ENCODE measurements at places on chromosomes 3 and 15.
A peak's percentile ranks its signal among the peaks of the same experiment; 100 is the strongest.

DNA sequence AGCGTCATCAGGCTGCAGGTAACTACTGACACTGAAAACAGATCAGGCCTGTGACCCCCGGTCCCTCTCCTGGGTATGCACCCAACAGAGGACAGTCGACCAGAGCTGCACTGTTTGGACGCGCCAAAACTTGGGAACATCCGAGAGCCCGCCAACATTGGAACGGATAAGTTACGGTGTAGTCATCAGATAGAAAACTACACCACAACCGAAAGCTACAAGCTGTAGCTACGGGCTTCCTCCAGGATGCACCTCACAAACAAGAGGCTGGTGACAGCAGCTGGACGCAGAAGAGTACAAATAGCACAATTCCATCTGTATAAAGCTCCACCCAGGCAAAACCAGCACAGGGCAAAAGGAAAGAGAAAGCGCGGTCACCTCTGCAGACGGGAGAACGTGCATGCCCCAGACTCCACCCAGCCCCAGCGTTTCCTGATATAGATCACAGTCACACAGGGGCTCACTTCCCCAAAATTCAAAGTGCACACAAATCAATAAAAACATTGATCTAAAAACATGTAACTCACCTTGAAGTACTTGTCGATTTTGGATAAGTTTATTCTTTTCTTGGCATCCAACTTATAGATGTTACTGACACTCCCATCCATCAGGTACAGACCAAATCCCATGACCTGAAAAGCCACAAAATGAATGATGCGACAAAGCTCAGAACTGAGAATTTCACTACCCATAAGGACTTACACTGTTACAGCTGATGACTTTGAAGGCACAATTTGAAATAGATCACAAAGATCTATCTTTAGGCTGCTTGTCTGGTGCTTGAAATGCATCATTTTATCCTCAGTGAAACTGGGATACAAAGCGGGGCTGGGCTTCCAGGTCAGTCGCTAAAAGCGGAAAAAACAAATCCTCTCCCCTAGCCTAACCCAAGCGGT lies 43.3 kb downstream of the CYFIP1 start:
- peak; percentile 81 for DNase-seq

DNA sequence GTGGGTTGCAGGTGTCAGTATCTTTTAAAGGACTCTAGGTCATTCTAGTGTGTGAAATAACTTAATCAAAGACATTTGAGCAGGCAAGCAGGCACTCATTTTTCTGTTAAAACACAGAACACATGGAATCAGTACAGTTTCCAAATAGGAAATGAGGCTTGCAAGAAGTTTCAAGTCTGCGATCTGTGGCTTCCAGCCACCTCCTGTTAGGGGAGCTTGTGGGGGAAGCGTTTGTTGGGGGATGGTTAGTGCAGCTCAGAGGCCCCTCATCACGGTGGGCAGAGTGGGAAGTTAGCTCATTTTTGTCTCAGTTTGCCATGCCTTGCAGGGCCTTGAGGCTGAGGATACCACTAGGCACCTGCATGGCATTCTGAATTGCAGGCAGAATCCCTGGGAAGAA lies 59.9 kb downstream of the SLC6A11 start:
- DNase-seq = no peak

- DNase-seq = no peak
These were observed 109.1 kb downstream of the MINAR1 start for GRCh38 chr15:79541196-79541595.

- no peak for DNase-seq
These were observed 53.0 kb upstream of the SNRPA1 start for GRCh38 chr15:101348015-101348414.

GRCh38 chr3:110598847-110599490 lies 472.6 kb upstream of the NECTIN3 start:
- no peak for DNase-seq

DNA sequence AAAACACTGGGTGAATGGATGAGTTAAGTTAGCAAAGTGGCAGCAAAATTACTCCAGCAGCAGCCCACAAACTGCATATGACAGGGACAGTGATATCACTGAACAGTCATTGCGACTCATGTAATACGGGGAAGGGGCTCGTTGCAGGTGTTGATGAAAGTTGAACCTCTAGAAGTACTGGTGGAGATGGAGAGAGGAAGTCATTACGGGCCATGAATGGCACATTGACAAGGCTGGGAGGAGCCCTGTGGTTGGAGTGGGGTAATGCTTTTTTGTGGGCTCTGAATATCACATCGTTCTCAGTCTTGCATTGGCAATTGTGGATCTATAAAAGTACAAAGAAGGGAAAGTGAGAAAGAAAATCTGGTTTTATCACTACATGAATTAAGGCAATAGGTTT lies 278.1 kb downstream of the ZPLD1 start:
- DNase-seq = no peak

DNA sequence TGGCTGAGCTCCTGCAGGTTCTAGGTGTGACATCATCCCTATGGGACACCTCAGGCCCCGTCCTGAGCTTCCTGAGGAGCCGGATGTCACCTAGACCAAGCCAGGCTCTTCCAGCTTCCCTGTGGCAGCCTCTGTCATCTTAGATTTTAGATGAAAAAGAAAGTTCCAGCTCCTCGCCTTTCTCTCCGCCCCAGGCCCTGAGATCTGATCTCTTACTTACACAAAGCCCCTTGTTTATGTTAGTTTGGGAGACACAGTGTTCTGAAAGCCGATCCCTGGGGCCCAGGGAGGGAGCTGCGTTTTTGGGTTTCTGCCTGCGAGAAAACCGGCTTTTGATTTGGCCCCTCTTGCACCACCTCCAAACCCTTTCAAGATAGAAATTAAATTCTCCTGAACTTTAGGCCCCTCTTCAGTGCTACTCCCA lies 40.2 kb upstream of the FAM107A start:
- DNase-seq = no peak

DNA sequence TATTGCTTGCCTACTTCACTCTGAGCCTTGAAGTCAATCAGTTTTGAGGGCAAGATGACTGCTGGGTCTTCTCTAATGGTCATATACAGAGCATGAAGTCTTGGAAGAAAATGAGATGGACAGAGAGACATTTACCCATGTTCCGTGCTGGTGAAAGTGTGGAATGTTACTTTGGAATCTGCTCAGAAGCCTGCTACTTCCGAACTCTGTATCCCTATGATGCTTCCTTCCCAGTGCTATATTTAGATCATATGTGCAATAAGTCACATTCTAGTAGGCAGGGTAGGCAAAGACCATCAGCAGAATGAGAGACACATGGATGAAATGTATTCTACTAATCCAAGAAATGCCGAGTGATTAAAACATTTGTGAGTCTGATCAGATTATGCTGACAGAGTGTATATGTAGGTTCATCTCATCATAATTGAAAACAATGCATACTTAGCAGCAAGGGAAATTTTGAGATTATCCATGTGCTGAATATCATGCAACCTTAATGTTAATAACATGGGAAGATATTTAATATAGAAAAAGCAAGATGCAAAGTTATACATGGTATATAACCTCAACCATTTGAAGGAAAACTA lies 60.5 kb downstream of the RAB7A start:
- no peak for DNase-seq

DNA sequence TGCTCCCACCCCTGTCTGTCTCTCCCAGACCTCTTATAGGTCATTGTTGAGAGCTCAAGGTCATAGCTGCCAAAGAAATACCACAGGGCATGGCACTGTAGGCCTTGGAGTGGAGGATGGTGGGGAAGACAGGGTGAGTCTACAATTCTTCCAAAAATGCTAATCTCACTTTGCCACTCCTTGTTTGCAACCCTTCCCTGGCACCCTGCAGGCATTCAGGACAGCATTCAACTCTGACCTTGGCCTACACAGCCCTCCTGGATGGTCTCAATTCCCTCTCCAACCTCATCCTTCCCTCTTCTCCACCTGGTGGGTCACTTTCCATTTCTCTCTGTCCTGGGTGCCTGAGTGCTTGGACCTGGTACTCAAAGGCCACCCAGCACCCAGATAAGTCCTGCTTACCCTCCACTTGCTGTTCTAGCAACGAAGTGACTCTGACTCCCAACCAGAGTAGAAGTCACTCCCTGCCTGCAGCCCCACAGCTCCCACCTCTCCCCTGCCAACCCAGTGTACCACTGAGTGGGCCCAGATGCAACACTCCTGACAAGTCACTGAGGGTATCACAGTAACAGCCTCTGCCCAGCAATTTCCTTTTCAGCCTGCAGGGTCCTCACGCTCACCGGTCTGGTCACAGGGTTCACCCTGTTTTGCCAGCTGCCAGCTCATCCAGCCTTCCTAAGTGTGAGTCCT lies 36.6 kb downstream of the AMOTL2 start:
- no peak for DNase-seq

DNA sequence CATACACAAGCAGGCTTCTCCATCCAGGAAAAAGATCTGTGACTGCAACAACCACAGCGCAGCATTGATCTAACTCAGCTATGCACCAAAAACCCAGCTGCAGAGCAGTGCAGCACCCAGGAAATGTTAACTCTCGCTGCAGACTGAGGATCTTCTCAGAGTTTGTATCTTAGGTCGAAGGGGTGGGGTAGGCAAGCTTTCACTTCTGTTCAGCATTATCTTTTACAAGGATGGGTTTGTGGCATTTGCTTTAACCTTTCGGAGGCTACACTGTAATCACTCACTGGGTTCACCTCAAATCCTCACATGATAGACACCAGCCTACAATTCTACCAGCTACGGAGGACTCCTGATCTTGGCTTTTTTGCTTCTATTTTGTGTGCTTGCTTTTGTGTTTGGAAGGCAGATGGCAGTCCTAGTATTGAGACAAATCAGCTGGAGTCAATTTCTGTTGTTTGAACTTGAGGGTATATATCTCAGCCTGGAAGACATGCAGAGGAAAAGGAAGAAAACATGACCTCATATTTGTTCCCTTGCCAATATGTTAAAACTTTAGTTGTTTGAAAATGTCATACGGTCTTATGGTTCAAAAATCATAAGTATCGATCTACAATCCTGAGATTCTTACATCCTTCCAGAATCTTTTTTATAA lies 25.2 kb downstream of the LRRK1 start:
- no peak for DNase-seq

DNA sequence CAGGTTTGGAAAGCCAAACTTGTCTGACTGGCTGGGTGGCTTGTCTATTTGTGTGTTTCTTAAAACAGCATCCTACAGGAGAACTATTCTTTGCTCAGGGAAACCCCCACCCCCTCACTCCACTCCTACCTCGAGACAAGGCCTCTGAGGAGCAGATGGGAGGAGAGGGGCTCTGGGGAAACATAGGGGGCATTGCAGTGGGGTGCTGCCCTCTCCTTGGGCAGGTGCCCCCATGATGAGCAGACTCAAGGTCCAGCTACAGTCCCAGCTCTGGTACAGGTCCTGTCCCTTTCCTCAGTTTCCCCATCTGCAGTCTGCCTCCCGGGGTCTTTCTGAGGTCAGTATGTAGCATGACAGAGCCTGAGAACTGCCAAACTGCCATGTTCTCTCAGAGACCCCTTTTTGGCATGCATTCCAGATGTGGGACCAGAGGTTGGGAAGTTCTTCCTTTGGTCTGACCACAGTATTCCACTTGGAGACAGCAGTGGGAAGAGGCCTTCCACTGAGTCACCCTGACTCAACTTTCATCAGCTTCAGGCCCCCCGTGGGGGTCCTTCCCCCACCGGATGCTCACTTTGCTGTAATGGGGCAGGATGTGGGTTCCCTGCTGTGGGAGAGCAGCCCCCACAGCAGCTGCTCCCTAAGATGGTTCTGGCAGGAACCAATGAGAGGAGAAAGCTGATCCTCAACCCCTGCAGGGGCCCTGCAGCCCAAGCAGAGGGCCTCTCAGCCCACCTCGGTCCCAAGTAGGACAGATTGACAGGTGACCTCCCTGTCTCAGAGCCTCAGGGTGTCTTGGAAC lies 32.3 kb upstream of the CYP11A1 start:
- DNase-seq = no peak

GRCh38 chr3:186510374-186511079 lies 33.7 kb downstream of the CRYGS start:
- peak; percentile 45 for DNase-seq

DNA sequence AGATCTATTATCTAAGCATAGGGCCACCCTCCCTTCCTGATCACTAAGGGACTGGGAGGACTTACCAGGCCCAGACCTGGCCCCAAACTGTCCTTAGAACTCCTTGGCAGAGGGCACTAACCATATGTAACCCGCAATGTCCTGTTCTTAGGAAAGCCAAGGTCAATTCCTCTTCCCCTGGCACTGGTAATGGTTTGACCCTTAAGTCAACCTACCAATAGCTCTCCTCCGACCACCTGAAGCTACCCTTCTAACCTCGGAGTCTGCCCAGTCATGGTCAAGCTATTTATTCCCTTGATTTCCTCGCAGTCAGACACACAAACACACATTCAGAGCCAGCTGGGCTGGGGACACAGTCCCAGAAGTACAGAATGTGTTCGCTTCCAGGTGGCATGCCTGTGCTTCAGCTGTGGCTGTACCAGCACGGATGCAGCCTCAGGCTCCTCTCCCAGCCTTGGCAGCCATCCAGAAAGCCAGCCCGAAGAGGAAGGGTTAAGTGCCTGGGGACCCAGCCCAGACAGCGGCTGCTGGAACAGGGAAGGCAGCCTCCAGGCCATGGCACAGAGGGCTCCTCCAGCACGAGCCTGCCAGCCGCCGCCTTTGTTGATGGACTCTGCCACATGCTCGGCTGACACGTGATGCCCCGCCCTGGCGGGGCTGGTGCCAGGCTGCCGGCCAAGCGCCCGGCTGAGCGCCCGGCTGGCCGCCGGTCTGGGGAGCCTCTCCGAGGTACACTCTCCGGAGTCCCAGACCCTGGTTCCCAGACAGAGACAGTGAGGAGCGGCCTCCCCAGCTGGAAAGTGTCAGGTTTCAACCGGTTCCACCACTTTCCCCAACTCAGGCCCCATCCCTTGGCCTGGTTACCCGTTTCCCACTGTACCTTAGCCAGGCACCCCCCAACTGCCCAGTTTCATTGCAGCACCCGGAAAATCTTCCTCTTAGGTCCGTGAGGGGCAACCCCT lies 5.5 kb downstream of the BMF start:
- DNase-seq = no peak

GRCh38 chr3:111903067-111903511 lies 44.0 kb downstream of the PHLDB2 start:
- no peak for DNase-seq

- no peak for DNase-seq
These were observed 666.9 kb downstream of the MECOM start for GRCh38 chr3:168996622-168997021.

GRCh38 chr3:11914651-11915050 lies 68.0 kb upstream of the TAMM41 start:
- no peak for DNase-seq

- DNase-seq = no peak
These were observed 83.2 kb downstream of the NFKBIZ start for GRCh38 chr3:101932326-101933068.

GRCh38 chr15:20348900-20349773 lies 192.5 kb downstream of the GOLGA6L6 start:
- DNase-seq = peak; percentile 28

GRCh38 chr3:158105710-158106253 lies 438 bp downstream of the SHOX2 start:
- DNase-seq = peak; percentile 20

GRCh38 chr3:44909063-44909462 lies 34.7 kb downstream of the TGM4 start:
- no peak for DNase-seq

GRCh38 chr3:47377186-47377585 lies 3.6 kb upstream of the PTPN23 start:
- DNase-seq = no peak

Measured in GM10248 (cell line).